ENCODE measurements at places on chromosomes 11 and 22.

- DNase-seq, result peak; percentile 22
Measured at GRCh38 chr11:33735271-33736147, 714 bp downstream of the CD59 start.

GRCh38 chr22:37269936-37270678, 12.2 kb upstream of the CYTH4 start:
- no peak for DNase-seq

- no peak for DNase-seq
Measured at GRCh38 chr22:29570912-29571549, 9.9 kb downstream of the NIPSNAP1 start.

- no peak for DNase-seq
Measured at GRCh38 chr11:64864135-64864472, 14.3 kb downstream of the EHD1 start.

DNA sequence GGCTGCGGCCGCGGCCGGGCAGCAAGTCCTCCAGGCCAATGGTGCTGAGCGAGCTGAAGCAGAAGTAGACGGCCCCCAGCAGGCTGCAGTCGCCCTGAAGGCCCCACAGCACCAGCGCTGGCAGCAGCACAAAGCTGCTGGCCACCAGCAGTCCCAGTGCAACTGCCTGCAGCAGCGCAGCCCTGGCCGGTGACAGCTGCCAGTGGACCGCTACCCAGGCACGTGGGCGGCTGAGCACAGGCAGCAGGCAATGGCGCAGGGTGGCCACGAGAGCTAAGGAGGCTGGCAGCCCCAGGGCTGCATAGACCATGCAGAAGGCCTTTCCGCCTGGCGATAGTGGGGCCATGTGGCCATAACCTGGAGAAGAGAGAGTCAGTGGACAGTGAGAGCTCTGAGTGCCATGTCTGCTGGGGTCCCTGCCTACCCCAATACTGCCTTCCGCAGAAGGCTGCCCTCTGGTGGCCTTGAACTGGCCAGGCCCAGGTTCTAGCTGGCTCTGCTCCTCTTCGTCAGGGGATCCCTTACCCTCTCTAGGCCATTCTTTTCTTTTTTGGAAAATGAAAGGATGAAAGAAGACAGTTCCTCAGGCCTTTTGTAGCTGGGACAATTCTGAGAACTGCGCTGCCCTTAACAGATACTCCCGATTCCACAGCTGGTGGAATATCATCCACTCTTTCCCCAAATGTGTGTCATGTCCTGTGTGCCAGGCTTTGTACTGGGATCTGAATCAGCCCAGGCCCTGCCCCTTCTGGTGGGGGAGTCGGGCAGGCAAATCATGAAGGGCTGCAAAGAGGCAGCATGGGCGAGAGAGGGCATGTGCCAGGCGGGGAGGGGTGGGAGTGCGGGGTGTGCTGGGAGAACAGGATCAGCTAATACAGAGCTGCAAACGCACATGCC, 1.8 kb downstream of the KCNK7 start:
- DNase-seq, result no peak

DNA sequence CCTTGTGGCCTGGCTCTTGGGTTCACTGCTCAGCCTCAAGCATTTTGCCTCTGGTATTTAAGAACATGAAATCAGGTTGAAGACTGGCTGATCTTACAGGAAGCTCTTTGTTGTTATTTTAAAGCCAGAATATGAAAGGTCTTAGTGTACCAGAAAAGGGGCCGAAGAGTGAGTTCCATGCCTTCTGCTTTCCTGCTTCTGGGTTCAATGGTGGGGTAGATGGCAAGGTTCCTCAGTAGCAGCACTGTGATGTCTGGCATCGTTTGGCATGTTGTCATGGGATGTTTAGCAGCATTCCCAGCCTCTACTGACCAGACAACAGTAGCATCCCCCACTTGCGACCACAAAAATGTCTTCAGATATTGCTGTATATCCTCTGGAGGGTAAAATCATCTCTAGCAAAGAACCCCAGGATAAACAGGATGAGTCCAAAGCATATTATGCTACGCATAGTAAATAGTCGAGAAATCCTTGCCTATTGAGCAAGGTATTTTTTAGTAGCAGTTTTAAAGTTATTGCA, 2.4 kb downstream of the VPS26B start:
- DNase-seq, result no peak

- no peak for DNase-seq
Measured at GRCh38 chr22:31628362-31628761, 33.7 kb downstream of the PISD start.

- DNase-seq, result no peak
Measured at GRCh38 chr11:14237444-14237961, 121.5 kb downstream of the RRAS2 start.

DNA sequence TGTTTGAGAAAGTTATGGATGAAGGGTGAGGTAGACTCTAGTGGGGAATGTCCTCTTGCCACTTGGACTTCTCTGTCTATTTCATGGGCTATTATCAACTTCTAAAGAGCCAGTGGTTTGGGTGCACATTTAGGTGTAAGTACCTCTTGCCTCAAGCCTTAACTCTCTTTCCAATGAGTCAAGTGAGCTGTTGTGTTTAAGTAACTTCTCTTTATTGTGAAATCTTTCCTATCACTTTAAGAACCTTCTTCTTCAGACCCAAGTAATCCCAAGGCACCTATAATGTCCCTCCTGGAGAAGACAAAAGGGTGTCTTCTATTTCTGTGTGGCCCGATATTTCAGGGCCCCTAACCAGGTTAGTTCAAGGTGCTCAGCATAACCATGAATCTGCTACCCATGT, 90.5 kb upstream of the VPREB1 start:
- DNase-seq, result no peak

GRCh38 chr22:38125038-38125610, 14.6 kb upstream of the BAIAP2L2 start:
- no peak for DNase-seq

- DNase-seq, result no peak
Measured at GRCh38 chr22:45707605-45708004, 36.0 kb downstream of the ATXN10 start.

GRCh38 chr11:63880403-63880790, 36.6 kb downstream of the RCOR2 start:
- no peak for DNase-seq

GRCh38 chr22:43990044-43990443, 34.1 kb upstream of the PARVB start:
- DNase-seq, result no peak

DNA sequence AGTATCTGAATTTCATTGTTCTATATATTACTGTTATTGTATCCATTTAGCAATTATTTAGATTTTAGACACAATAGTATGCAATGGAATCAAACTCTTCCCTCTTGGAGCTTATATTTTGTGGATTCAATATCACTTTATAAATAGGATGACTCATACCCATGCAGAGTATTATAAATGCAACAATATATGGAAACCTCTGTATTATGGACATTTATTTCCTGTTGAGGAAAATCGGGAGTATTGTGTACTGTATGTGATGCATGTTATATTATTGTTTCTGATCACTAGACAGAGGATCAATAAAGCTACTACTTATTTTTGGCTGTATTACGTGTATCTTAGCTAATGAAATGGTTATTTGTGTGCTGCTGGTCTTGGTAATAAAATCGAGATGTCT, 770 bp downstream of the METTL15 start:
- DNase-seq, result no peak

GRCh38 chr11:58888579-58888978, 44.1 kb upstream of the GLYATL2 start:
- no peak for DNase-seq

- DNase-seq, result no peak
Measured at GRCh38 chr22:49934160-49934890, 15.9 kb downstream of the CRELD2 start.

- no peak for DNase-seq
Measured at GRCh38 chr11:134150195-134150903, 73.4 kb downstream of the NCAPD3 start.

DNA sequence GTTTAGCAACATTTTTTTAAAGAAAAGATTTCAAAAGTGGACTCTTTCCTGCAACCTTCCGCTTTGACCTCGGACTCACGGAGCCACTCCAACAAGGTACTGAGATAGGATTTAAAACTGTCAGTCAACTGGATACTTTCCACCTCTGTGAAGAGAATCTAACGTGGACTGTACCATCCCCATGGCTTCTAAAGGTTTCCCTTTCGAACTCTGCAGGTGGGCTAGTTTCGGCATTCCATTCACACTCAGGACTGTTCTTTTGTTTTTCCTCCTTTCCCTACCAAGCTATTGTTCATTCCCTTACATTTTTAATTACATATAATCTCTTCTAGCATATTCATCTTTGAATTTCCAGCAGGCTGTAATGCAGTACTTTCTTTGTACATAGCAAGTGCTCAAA, 88.5 kb upstream of the AKIP1 start:
- DNase-seq, result no peak

- no peak for DNase-seq
Measured at GRCh38 chr11:75524665-75525432, 892 bp downstream of the GDPD5 start.

- DNase-seq, result no peak
Measured at GRCh38 chr22:35733791-35734516, 16.3 kb downstream of the APOL5 start.

DNA sequence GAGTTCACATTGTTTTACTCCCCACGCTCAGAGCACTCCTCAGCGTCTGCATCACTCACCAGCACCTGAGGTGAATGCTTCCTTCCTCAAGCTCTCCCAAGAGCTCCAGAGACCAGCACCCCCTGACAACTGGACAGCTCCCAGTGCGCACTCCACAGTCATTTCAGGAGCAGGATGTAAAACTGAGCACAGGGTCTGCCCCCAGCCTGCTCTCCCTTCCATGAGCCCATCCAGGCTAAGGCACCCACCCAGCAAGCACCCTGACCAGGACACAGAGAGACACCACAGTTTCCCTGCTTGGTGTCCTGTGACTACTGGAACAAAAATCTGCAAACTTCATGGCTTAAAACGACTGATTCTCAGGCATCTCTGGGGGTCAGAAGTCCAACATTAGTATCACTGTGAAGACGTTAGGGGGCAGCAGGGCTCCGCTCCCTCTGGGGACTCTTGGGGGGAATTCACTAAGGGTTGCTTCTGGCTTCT, 3.3 kb downstream of the SCGB1D2 start:
- no peak for DNase-seq

DNA sequence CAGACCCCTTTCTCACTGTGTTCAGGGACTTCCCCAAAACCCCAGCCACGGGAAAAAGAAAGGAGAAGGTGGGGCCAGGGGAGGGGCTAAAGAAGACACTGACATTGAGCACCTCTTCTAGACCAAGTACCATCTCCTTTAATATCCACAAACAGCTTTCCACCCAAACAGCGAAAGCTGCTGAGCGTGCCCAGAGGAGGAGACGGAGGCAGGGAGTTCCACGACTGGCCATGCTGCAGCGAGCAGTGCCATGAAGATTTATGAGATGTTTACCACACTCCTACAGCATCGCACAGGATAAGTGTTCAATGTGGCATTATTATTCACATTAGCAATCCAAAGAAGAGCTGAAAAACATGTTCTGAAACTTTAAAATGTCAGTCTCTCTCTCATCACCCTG, 127.4 kb downstream of the LARGE1 start:
- no peak for DNase-seq

DNA sequence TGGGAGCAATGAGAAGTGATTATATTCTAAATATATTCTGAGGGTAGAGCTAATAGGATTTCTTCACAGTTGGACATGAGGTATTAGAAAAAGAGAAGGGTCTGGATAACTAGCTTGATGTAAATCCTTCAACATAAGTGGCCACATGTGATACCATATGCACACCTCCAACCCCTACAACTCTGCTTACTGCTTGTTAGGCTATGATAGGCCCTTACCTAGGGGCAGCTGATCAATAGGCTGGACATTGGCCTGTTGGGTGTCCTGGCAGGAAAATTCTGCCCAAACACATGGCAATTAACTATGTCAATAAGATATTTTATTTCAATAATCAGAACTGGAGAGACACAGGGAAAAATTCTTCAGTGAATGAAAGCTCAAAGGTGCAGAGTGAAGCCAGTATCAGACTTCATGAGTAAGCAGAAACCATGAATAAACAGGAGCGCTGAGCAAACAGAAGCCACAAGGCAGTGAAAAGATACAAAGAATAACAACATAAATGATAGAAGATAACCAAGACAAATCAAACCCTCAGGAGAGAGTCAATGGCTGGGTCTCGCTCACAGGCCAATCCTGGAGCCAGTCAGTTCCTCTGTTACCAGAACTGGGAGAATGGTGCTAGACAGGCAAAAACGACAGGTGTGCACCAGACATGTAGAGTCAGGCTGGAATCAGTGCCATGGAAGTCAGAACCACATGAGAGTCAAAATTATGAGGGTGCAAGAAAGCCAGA, 46.3 kb upstream of the PSMA1 start:
- DNase-seq, result no peak

GRCh38 chr11:77525455-77526091, 51.7 kb upstream of the PAK1 start:
- no peak for DNase-seq

GRCh38 chr22:19723983-19724827, 866 bp downstream of the GP1BB start:
- no peak for DNase-seq

GRCh38 chr11:135023499-135023898, 611.5 kb upstream of the B3GAT1 start:
- DNase-seq, result no peak

GRCh38 chr11:119847853-119848252, 118.9 kb upstream of the NECTIN1 start:
- no peak for DNase-seq

DNA sequence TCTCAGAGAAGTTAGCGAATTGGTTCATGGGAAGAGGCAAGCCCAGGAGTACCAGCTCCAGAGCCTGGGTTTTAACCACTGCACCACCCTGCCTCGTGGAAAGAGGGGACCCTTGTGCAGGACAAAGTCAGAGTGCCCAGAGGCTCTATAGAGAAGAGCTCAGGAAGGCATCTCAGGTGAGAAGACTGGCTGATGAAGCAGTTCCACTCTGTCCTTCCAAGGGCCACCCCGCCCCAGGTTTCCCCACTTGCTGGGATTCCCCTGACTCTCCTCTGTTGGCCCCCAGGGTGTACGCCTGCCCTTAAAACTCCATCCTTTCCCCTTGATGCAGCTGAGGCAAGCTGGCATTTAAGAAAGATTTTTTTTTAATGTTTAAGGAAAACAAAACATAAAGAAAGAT, 265.8 kb downstream of the BUD13 start:
- DNase-seq, result no peak

DNA sequence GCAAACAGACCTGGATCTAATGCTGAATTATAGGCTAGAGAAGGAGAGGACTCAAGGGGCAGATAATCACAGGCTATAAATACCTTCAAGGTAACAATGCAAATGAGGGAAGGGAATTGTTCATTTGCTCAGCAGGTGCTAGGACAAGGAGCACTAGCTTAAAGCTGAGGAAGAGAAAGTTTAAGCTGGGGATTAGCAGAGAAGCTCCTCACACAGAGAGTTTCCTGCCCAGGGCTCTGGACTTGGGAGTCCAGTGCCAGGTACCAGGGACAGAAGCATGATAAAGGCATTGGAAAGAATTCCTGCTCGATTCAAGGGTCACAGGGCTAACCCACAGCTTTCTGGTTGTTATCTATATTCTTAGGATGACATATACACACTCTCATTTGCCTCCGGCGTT, 509.9 kb downstream of the NTM start:
- no peak for DNase-seq

All from NCI-H226 (cell line).